ENCODE measurements at places on chromosomes 2 and 18.

DNA sequence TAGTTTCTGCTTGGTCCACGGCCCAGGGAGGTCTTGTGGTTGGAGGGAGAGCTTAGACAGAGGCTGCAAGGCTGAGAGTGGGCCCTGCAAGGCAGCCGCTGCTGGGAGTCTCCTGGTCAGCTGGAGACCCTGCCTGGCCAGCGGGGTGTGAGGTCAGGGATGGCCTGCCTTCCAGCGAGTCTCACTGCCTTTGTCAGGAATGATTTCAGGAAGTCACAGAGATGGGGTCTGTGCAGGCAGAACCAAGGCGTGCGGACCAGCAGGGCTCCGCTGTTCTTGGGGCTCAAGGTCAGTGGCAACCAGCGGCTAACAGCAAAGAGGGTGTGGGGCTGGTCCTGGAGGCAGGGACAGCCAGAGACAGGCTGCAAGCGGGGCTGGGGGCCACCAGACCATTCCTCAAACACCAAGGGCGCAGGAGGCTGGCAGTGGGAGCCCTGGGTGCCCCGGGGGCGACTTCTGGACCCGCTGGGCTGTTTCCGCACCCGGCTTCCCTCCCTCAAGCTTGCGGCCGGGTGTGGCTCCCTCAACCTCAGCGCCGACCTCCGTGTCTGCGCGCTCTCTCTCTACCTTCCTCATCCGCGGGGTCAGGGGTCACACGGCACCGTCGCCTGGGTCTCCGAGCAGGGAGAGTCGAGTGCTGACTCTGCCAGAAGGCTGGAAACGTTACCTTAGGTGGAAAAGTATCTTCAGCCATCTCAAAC is 124.5 kb upstream of the CTDP1 start:
- no peak for DNase-seq

- DNase-seq: no peak
Measured at GRCh38 chr18:65901522-65901921, 150.7 kb downstream of the CDH7 start.

GRCh38 chr2:21379140-21379539 is 255.4 kb downstream of the TDRD15 start:
- no peak for DNase-seq

DNA sequence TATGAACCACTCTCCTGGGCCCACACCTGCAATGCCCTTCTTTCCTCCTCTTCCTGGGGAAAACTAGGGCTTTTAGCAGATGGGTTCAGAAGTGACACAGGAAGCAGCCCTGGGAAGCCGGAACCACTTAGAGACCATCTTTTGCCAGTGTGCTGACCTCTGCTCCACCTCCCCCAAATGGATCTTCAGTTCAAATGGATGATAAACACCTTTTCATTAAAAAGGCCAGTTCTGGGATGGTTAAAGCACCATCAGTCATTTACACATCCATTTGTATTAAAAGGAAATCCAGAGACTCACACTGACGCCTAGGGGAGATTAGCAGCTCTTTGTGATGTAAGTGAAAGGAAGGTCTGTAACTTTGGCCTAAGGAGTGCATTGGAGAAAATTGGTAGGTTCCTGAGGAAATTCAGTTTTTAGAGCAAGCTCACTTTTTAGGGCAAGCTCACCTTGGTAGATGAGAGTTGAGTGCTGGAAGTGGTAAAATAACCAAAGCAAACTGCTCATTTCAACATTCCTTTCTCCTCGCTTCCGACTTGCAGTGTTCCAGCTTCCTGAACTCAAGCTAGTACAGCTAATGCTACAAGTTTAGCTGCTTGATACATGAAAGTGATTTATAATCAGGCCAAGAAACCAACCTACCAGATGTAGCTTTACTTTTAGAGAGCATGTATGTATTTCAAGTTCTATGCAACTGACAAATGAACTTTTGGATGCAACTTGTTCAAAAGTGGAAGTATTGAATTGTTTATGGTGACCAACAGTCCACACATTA is 47.7 kb downstream of the ACTR2 start:
- DNase-seq: no peak

GRCh38 chr2:238425979-238426567 is 654 bp upstream of the ASB1 start:
- DNase-seq: no peak

- DNase-seq: no peak
Measured at GRCh38 chr18:66523219-66523991, 80.5 kb downstream of the CDH19 start.

DNA sequence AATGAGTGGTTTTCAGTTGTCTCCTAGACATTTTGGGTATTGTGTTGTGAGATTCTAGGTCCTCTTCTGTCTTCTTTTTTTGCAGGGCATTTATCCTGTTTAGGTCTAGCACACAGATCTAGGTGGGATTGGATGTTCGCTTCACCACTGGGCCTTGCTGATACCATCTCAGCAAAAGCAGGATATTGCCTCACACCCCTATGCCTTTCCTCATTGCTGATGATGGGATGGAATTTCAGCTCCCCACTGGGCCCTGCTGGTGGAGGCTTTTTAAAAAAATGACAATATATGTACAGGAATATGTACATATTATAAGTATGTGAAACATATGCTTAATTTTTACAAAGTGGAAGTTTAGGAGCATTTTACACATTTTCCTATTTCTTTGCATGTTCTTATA is 5.4 kb upstream of the TOGARAM2 start:
- no peak for DNase-seq

DNA sequence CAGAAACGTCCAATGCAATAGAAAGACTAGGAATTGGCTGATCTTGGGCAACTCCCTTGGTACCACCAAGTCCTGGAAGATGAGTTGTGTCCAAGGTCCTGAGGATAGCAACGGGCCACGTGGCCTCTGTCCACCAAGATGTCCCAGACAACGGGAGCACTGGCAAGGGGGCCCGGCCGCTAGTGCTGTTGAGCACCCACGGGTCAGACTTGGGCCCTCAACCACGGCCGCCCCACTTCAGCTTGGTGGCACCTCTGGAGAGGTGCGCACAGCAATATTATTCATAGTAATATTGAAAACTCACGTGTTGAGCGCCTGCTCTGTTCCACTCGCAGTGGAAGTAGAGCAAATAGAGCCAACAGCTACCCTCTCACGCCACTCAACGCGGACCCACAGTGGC is 19.0 kb downstream of the PASK start:
- DNase-seq: no peak

GRCh38 chr2:205680903-205681302 is 1.4 kb upstream of the NRP2 start:
- DNase-seq: no peak

DNA sequence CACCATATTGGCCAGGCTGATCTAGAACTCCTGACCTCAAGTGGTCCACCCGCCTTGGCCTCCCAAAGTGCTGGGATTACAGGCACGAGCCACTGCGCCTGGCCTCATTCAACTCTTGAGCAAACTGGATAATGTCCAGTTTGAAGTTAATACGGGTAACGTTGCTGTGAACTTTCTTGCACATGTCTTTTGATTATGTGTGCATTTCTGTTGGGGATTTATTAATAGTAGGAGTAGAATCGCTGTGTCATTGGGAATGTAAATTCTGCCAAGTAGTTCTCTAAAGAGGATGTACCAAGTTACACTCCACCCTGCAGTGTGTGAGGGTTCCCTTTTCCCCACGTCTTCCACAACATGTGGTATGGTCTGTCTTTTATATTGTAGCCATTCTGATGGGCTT is 6.2 kb downstream of the IMPA2 start:
- no peak for DNase-seq

DNA sequence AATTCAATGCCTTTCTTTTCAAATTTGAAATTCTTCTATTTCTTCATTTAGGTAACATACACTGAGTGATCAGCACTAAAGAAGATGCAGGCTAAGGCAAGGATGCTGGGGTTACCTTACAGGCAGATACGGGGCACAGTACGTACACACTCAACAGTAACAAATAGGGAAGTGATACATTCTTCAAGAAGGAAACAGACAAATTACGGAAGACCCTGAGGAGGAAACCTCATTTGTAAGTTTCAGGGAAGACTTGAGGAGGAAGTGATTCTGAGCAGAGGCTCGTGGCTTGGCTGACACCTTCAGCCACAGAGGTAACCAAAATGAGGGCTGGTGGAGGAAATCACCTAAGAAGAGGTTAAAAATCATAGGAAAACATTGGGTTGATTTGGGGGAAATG is 1108.3 kb upstream of the KLHL29 start:
- no peak for DNase-seq

Measured in head of caudate nucleus (tissue), 42 donors.